ENCODE measurements at places on chromosomes 3 and 15.

GRCh38 chr3:70770650-70771049 is 458.2 kb upstream of the MDFIC2 start:
- no peak for DNase-seq

- no peak for DNase-seq
Measured at GRCh38 chr3:134328846-134329245, 45.4 kb downstream of the AMOTL2 start.

GRCh38 chr3:42493126-42493797 is 9.2 kb upstream of the VIPR1 start:
- peak; percentile 30 for DNase-seq

GRCh38 chr3:133278260-133279043 is 121.4 kb upstream of the BFSP2 start:
- no peak for DNase-seq

- no peak for DNase-seq
Measured at GRCh38 chr15:31296219-31296645, 30.4 kb upstream of the KLF13 start.

- DNase-seq = no peak
Measured at GRCh38 chr3:149813367-149814281, 609 bp downstream of the RNF13 start.

DNA sequence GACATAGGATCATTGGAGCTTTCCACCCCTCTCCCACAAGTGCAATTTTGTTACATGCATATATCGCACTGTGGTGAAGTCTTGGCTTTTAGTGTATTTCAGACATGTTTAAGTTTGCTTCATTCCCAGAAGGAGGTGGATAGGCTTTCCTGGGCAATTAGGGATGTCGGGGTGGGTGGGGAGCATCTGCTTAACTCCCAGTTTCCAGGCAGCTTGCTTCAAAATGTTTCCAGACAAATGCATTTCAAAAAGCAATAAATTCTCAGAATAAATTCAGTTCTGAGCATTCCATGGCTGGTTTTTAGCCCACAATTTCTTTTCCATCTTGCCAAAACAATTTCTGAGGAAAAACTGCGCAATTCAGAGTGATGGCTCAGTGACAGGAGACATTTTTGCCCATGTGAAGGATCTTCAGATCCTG is 227.7 kb upstream of the ZPLD1 start:
- no peak for DNase-seq

DNA sequence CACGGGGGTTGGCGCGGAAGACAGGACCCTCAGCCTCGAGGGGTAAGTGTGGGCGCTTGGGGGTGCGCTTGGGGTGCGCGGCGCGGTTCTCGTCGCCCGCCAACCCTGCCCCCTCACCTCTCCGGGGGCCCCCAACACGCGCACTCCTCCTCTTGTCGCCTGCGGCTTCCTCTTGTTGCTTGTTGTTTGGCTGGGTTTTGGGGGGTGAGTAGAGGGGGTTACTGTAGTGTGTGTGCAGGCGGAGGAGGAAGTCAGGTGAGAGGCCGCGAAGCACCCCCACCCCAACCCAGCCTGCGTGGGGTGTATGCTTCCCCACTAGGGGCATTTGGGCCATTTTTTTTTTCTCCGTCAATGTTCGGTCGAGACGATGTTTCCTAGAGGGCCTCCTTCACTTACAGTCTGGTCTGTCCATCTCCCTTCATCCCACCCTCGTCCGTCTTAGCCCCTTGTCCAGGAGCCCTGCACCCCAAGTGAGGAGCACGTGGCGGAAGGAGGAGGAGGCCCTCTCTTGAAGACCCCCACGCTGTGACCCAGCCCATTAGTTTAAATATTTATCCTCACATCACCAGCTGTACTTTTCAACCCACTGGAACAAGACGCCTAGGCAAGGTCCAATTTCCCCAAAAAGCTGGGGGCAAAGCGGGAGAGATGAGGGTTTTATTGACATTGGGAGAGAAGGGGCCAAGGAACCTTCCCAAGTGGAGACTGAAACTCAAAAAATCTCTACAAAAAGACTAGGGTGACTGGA is 20.4 kb upstream of the SATB1 start:
- peak; percentile 84 for DNase-seq

GRCh38 chr3:12981306-12982275 is 91.6 kb downstream of the IQSEC1 start:
- no peak for DNase-seq

DNA sequence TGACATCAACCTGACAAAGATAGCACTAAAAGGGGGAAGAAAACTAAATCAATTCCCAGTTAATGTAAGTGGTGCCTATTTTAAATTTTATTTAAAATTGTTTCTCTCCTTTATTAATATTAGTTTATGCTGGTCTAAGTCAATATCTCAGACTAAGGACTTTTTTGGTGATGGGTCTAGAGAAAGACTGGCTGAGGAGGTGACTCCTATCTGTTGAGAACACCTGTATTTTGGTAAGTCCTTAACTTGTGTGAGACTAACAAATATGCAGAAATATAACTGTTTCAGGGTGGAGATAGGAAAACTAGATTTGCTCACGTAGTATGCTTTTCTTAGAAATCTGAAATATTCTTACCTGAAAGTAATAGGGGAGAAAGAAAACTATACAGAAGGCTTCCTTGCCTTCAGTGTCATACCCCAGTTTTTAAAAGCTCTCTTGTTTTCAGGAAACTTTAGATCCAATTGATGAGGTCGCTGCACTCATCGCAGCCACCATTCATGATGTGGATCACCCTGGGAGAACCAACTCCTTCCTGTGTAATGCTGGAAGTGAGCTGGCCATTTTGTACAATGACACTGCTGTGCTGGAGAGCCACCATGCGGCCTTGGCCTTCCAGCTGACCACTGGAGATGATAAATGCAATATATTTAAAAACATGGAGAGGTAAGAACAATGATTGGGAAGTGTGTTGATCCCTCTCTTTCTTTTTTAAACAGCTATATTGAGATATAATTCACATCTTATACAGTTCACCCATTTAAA is 138.9 kb downstream of the PDE8A start:
- DNase-seq = no peak
